ENCODE measurements at places on chromosomes 16 and 17. TPM values are rescaled to one million over a fixed set of nuclear protein-coding genes. Genes with fewer than 3 reads are reported as not detected.

EPN3 gene
- not detected for total RNA-seq

MYO15B gene
- total RNA-seq: 103 TPM

- no peak for DNase-seq
These were observed 131.9 kb downstream of the C16orf95 start for GRCh38 chr16:87185308-87185707.

- no peak for DNase-seq
These were observed 15.9 kb downstream of the ST6GALNAC2 start for GRCh38 chr17:76569607-76570279.

DNA sequence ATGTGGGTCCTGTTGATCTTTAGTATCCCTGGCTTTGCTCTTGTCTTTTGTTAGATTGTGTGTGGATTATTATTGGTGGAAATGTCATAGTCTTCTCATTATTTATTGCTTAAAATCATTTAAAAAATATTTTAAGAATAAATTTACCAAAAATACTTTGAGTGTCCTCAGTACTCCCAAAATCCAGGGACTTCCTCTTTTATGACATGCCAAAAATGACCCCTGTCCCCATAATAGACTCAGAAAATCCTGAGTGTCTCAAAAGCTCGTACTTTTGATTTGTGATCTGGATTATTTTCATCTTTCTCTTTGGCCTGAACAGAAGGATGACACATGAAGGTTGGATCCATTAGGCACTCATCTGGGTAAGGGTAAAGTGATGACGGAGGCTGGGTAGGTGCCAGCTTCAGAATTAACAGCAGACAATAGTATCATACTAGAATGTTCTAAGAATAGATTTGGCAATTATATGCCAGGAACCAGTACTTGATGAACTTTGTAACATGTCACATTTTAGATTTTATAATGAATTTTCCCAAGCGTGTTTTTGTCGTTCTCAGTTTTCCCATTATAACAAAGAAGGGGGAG is 602.2 kb upstream of the CDH8 start:
- no peak for DNase-seq

DNA sequence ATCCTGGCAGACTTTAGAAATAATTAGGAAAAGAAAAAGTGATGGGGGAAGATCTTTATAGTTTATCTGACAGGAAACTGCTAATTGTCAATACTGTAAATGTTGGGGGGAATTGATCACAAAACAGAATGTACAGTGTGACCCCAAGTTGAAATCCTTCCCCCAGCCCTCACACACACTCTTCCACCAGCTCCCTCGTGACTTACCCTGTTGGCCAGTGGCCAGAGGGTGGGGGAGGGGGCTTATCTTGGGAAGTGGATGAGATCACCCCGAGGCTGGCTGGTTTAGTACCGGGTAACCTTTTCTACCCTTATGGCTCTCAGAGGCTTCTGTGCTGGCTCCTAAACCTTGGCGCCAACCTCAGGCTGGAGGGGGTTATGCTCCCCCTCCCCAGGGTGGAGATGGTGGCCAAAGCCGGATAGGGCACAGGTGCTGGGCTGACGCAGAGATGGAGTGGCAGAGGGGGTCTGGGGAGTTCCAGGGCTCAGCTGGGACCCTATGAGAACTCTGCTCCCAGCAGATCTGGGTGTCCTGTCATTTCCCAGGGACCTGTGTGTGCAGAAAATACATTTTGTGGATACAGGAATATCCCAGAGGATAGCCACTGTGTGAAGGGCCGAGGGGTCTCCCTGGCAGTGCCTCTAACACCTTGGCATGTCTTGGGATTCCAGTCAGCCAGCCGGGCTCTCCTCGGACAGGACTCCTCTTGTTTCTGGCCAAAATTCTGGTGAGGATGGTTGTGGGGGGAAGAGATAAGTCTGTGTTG is 18.6 kb downstream of the CDH16 start:
- peak; percentile 76 for DNase-seq

DNA sequence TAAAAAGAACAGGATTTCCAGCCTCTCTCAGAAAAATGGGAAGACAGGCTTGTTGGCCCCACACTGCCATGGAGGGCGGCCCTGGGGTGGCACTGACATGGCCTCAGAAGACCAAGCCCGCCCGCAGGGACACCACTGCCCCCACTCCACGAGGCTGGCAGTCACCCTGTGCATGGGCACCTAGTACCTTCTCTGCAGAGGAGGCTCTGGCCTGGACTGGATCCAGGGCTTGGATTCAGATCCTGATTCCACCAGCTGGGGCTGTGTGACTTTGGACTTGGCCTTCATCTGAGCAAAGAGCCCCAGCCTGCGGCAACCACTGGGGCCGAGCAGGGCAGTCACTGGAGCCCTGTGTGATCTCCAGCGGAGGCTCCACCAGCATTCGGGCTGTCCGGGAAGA is 16.8 kb upstream of the FASN start:
- DNase-seq: no peak

Measured in thoracic aorta (tissue), 2 donors.